HepG2 (cell line): ENCODE measurements at places on chromosomes 5 and 9. TPM values are rescaled to one million over a fixed set of nuclear protein-coding genes. Genes with fewer than 3 reads are reported as not detected.

Gene TUSC1
- total RNA-seq = not detected in 2 replicates

Gene OR13D1
- total RNA-seq = not detected in 2 replicates

Gene FOXI1
- total RNA-seq = not detected in 2 replicates

Gene ENTPD2
- total RNA-seq = 0.87 and 0.95 TPM in 2 replicates

Gene GZMA
- total RNA-seq = not detected in 2 replicates

Gene MYMK
- not detected in 2 replicates for total RNA-seq

Gene SNCB
- total RNA-seq = not detected in 2 replicates

Gene GLDC
- 51.0 and 115 TPM in 2 replicates for total RNA-seq

Gene SLC44A1
- total RNA-seq = 30.4 and 40.8 TPM in 2 replicates

Gene VLDLR
- 3.4 TPM in 2 replicates for total RNA-seq

Gene AQP3
- 0.87 and 1.4 TPM in 2 replicates for total RNA-seq

Gene QRFP
- not detected in 2 replicates for total RNA-seq

Gene ABO
- not detected in 2 replicates for total RNA-seq

Gene DDX4
- not detected in 2 replicates for total RNA-seq
